ENCODE measurements at places on chromosomes 13 and 19. TPM values are rescaled to one million over a fixed set of nuclear protein-coding genes. Genes with fewer than 3 reads are reported as not detected.

DNA sequence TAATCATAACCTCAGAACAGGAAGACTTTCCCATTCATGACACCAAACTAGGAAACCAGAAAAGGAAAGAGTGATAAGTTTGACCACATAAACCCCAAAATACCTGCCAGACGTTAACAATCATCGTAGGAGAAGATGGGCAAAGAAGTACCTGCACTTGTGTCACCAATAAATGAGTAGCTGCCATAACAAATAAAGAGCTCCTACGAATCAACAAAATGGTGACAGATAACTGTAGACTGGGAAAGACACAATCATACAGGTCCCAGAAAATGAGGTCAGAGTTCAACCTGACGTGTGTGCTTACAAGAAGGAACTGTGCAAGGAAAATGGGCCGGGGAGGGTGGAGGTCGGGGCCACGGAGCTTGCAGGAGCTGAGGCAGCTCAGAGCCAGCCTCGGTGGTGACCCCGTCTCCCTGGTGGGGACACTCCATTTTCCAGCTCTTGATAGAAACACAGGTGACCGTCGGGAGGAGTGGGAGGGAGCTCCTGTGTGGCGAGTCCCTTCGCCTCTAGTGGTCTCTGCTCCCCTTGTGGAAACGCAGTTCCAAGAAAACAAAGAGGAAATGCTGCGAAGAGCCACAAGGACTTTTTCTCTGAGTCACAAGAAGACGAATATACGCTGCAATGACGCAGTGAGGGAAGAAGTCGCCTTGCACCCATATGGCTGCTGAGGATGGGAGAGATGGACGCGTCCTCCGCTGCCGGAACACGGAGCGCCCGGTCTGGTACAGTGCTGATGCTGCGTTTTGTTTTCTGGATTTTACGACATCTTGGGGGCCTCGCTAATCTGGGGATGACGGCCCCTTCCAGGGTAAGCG, 9.5 kb downstream of the PIP5K1C start:
- no peaks in the 10 kb centered on the region for H3K27me3 ChIP-seq
- H3K4me3 ChIP-seq: no peak overlapping the region
- H3K4me1 ChIP-seq: no peaks in the 10 kb centered on the region
- no peaks in the 10 kb centered on the region for H3K36me3 ChIP-seq

DNA sequence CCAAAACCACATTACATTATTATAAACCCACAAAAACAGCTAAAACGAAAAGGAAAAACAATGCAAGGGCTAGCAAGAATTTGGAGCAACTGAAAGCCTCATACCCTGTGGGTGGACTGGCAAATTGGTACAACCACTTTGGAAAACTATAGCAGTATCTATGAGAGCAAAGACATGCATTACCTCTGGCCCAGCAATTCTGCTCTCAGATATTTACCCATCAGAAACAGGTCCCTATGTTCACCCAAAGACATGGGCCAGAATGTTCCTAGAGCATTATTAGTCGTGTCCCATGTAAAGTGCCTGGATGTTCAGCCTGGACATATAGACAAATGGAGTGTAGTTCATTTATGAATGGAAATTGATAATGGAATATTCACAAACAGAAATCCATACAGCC, 27.9 kb downstream of the POP4 start:
- H3K27ac ChIP-seq: no peak overlapping the region
- DNase-seq: no peak
- H3K4me3 ChIP-seq: no peak overlapping the region

GRCh38 chr19:19296953-19297689, 23.2 kb downstream of the SUGP1 start:
- H3K4me1 ChIP-seq: no peaks in the 10 kb centered on the region
- no peak overlapping the region for H3K4me3 ChIP-seq
- no peak overlapping the region for H3K27ac ChIP-seq

- no peak overlapping the region for H3K4me3 ChIP-seq
- peaks cover 38% of the 10 kb centered on the region for H3K27me3 ChIP-seq
- DNase-seq: no peak
Observed at GRCh38 chr19:39082167-39082566, 2.0 kb upstream of the ACP7 start.

- H3K4me3 ChIP-seq: no peak overlapping the region
- no peak for DNase-seq
- no peaks in the 10 kb centered on the region for H3K36me3 ChIP-seq
- H3K27me3 ChIP-seq: no peaks in the 10 kb centered on the region
Observed at GRCh38 chr13:34533941-34534340, 408.1 kb upstream of the NBEA start.

DNA sequence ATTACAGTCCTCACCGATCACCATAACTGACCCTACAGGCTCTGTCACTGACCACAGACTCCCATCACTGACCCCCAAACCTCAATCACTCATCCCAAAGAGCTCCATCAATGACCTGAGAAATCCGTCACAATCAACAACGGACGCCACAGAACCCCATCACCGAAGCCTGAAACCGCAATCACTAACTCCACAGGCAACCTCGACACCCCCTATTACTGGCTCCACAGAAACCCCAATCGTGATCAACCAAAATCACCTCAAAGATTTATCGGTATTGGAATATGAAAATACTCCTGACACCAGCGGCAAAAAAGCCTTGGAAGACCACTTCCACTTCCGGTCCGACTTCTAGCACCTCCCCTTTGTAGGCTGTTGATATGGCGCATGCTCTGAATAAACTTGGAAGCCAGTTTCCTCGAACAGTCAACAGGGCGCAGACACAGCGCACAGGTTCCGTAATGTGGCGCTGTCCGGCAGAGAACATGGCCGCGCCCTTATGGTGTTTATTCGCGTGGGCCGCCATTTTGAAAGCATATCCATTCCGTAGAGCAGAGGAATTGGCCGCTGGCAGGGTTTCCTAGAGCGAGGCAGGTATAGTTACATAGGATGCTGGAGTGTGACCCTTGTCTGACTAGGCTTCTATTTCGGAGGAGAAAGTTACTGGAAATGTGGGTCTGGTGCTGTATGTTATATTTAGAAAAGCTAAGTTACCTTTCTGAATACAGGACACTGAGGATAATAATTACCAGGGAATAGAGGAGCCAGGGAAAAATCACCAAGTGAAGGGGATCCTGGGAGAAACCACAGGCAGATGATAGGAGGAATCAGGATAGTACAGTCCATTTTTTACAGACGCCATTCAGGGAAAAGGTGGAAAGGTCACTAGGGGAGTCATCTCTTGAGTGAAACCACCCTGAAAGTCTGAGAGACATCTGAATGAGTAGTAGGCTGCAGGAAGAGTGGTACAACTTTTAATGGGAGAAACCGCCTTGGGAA, at the start of gene ZNF585A:
ZNF585A (minus strand) TSS at position 328 of the 999 bp plus-strand sequence. CDS start 2,785 bp downstream, outside the sequence.
- peak within 1 kb of the TSS; percentile 76 for H3K27ac ChIP-seq
- H3K27me3 ChIP-seq: no peaks in the 10 kb centered on the region
- peak within 1 kb of the TSS; percentile 93 for H3K4me3 ChIP-seq
- peaks cover 20% of the 10 kb centered on the region for H3K36me3 ChIP-seq
- peak; percentile 91 for DNase-seq
- H3K4me1 ChIP-seq: peaks cover 7% of the 10 kb centered on the region

ZNF221 gene
- total RNA-seq: 1.6 TPM

ZBTB7A gene
- 85.7 TPM for total RNA-seq

ZIK1 gene
- total RNA-seq: 10.6 TPM

SHISA2 gene
- total RNA-seq: 0.23 TPM

TMEM38A gene
- total RNA-seq: 2.0 TPM

KIR2DL3 gene
- total RNA-seq: 0.45 TPM
